ENCODE measurements at places on chromosomes 11 and 22.

DNA sequence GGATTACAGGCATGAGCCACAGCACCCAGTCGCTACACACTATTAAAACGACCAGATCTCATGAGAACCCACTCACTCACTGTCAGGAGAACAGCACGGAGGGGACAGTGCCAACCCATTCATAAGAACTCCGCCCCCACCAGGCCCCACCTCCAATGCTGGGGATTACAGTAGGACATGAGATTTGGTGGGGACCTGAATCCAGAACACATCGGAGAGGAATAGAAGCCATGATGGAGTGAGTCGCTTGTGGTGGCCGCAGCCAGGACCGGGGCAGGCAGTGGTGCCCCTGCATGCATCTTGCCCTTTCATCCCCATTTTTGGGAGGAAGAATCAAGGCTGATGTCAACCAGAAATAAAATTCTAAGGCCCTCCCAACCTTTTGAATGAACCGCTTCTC, 8.7 kb downstream of the NADSYN1 start:
- no peak for DNase-seq

GRCh38 chr11:72815110-72815618, 953 bp downstream of the ATG16L2 start:
- no peak for DNase-seq

DNA sequence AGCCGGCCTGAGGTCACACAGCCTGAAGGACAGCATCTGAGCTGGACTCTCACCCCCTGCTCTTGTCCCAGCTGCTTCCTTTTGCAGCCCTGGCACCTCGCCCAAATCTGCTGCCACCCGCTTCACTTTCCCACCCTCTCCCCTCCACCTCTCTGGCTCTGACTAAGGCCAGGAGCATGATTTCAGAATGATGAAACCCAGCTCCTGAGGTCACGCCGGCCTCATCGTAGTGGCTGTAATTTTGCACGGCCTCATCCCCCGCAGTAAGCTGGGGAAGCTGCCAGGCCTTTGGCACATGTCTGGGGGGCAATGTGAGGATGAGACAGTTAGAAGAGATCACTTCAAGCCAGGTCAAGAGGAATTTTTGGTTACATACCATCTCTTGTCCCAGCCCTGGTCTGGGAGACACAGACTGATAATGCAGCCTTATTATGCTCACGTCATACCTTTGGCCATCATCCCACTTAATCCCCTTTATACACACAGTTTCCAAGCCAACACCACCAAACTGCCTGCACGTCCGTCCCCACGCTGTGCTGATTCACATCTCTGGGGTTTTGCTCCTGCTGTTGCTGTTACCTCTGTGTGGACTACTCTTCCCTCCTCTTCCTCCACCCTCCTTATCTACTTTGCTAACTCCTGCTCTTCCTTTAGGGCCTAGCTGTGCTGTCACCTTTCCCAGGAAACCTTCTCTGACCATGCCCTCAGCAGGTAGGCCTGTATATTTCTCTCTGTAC, 58.1 kb downstream of the CHRDL2 start:
- DNase-seq: no peak

DNA sequence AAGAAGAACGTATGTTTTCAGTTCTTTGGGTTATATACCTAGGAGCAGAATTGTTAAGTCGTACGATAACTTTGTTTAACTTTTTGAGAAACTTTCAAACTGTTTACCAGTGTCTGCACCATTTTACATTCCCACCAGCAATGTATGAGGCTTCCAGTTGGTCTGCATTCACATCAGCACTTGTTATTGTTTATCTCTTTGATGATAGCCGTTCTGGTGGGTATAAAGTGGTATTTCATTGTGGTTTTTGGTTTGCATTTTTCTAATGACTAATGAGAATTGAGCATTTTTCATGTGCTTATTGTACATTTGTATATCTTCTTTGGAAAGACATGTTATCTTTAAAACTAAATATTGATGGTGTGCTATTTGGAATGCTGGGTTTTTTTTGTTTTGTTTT, 59.8 kb downstream of the KDM2A start:
- no peak for DNase-seq

- DNase-seq: peak; percentile 55
Observed at GRCh38 chr22:36369922-36370791, 17.6 kb downstream of the MYH9 start.

- no peak for DNase-seq
Observed at GRCh38 chr11:121429556-121429955, 22.6 kb upstream of the SORL1 start.

- no peak for DNase-seq
Observed at GRCh38 chr11:95925011-95925410, 1.1 kb upstream of the MTMR2 start.

GRCh38 chr11:28834877-28835276, 726.7 kb downstream of the METTL15 start:
- no peak for DNase-seq

DNA sequence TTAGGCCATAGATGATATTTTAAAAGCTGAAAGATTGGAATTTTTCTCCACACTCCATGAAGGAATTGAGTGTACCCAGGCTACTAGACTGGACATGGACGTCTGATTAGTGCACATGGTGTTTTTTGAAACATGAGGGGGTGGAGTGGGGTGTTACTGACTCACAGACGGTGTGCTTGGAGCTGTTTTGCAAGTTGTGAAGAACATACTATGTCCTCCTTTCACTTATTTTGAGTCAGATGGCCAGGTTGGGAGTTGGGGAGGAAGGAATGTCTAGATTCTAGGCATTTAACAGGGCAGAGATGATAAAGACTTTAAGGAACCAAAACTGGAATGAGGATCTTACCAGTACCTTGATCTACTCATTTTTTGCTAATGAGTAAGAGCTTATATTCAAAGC, 158.1 kb upstream of the MTNR1B start:
- DNase-seq: no peak

GRCh38 chr11:94130298-94131046, 1.8 kb downstream of the PANX1 start:
- no peak for DNase-seq

- DNase-seq: peak; percentile 32
Observed at GRCh38 chr11:43579171-43579918, 101.2 kb upstream of the HSD17B12 start.

DNA sequence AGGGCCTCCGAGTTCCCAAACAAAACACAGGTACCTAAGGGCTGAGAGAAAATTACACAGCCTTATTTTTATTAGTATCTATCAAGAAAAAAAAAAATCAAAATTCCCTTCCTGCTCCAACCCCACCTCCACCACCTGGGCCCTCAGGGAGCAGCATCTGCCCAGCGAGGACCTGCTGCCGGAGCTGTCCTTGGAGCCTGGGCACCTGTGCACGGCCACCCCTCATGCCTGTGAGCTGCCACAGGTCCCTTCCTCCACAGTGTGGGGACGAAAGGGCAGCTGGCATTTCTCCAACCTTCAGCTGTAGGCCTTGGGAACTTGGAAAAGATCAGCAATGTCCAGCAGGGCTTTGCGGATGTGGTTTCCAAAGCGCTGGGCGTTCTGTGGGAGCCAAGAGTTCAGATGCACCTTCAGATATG, 6.3 kb upstream of the SYCE3 start:
- DNase-seq: no peak

- peak; percentile 41 for DNase-seq
Observed at GRCh38 chr22:19174106-19175025, 4.2 kb downstream of the SLC25A1 start.

- DNase-seq: no peak
Observed at GRCh38 chr22:30882974-30883533, 85.5 kb downstream of the MORC2 start.

- no peak for DNase-seq
Observed at GRCh38 chr11:106281455-106282173, 204.2 kb downstream of the AASDHPPT start.

- DNase-seq: no peak
Observed at GRCh38 chr11:15616130-15617105, 501.7 kb downstream of the INSC start.

GRCh38 chr11:1157341-1157644, 460 bp upstream of the MUC5AC start:
- no peak for DNase-seq

- DNase-seq: peak; percentile 40
Observed at GRCh38 chr11:46361283-46362155, 14.3 kb downstream of the DGKZ start.

- peak; percentile 52 for DNase-seq
Observed at GRCh38 chr22:33923660-33924246, 3.5 kb upstream of the LARGE1 start.

- DNase-seq: no peak
Observed at GRCh38 chr11:132101881-132102280, 731.5 kb downstream of the NTM start.

- no peak for DNase-seq
Observed at GRCh38 chr11:134731213-134731961, 319.3 kb upstream of the B3GAT1 start.

DNA sequence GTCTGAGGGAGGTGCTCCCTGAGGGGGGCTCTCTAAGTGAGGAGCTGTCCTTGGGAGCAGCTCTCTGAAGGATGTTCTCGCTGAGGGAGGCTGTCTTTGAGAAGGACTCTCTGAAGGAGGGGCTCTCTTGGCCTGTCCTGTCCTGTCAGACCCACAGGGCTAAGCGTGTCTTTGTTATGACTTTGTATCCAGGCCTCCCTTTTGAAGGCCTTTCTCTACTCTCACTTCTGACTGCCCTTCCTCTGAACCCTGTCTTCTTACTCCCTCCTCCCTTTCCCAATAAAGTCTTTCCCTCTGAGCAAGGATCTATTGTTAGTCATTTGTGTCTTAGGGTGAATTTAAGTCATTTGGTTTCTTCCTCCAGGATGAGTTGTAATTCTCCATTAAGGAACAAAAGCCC, 330.1 kb upstream of the PLET1 start:
- DNase-seq: no peak

DNA sequence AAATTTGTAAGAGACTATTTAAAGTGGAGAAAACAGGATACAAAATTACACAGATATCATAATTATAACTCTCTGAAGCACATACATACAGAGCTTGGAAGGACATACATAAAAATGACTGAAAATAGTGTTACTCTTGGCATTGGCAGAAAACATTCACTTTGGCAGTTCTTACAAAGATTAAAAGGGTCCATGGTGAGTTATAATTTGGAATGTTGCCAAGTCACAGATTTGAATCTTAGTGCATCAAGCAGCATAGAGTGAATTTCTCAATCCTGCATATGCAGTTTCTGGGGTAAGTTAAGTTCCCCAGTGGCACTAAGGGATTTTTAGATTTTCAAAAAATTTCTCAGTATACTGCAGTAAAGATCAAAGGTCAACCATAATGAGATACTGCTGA, 115.9 kb downstream of the CCDC81 start:
- no peak for DNase-seq

DNA sequence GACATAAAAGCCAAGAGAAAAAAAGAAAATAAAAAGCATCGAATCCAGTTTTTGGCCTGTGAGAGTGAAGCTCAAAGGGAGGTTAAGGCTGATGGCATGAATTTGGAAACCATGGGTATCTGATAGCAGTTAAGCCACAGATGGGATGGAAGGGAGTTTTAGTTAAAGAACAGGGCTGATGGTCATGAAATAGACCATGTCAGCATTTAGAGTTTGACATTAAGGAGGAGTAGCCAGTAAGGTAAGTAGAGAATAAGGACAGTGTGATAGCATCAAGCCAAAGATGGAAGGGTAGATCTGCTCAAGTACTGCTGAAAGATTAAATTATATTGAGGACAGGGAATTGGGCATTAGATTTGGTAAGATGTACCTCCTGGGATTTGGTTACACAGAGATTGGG, 826.5 kb downstream of the NTM start:
- no peak for DNase-seq

DNA sequence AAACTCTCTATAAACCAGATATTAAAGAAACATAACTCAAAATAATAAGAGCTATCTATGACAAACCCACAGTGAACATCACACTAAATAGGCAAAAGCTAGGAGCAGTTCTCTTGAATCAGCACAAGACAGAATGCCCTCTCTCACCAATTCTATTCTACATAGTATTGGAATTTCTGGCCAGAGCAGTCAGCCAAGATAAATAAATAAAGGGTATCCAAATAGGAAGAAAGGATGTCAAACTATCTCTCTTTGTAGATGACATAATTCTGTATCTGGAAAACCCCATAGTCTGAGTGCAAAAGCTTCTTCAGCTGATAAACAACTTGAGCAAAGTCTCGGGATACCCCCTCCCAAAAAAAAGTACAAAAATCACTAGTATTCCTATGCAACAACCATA, 359.8 kb downstream of the LRRC4C start:
- DNase-seq: no peak

DNA sequence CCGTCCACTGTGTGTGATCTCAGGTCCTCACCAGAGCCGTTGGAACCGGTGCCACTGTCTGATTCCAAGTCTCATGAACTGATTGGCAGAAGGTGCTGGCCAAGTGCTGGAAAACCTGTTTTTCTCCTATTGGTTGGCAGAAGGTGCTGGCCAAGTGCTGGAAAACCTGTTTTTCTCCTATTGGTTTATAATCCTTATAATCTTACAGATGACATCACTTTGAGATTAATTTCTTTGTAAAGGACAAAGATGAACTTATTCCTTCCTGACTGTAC, 1106.3 kb downstream of the BRD1 start:
- no peak for DNase-seq

DNA sequence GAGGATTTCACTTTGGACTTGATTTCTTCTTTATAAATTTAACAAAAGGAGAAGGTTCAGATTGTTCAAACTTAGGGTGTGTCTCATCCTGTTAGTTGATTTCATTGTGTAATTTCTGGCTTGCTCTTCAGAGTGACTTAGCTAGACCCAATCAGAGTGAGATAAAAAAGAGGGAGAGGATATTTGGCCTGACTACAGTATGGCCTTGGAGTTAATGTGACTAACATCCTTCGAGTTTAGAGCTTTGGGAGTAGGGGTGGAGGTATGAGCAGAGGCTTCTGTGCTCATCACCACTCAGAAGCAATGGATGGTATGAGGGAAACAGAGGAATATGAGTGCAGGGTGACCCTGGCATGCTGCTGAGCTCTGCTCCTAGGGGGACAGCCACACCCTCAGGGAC, 114.2 kb downstream of the ME3 start:
- no peak for DNase-seq

GRCh38 chr11:30710221-30710620, 124.1 kb upstream of the MPPED2 start:
- no peak for DNase-seq

DNA sequence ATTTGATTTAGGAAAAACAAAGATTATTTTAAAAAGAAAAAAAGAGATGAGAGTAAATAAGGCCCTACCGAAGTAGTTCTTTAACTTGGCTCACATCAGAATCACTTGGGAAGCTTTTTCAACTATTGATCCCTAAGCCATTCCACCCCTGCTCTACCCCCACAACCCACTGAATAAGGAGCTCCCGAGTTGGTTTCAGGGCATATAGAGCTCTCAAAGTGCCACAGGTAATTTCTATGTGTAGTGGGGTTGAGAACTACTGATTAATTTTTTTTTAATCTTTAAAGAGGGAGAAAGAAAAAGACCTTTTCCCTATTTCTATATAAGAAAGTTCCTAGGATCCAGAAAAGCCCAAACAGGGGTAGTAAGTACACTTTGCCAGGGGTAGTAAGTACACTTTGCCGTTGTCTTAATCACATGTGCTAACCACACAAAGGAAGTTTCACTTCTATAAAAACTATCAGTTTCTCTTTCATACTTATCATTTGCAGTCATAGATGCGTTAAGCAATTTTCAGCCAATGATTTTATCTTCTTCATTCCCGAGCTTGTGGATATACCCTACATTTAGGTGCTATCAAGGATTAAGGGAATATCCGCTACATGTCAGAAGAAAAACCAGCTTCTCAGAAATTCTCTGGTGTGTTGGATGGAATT, 108.4 kb upstream of the ZC3H12C start:
- no peak for DNase-seq

GRCh38 chr11:78808923-78809322, 234.3 kb upstream of the NARS2 start:
- no peak for DNase-seq

Data from stimulated activated naive B cell treated with anti-CD40 and anti-IgM and Interleukin-4, amounts not matched to agents 10 μg/mL and 1 μg/mL and 100 μg/mL, for 72 hours (primary cell).